ENCODE measurements at places on chromosomes 1 and 21.

DNA sequence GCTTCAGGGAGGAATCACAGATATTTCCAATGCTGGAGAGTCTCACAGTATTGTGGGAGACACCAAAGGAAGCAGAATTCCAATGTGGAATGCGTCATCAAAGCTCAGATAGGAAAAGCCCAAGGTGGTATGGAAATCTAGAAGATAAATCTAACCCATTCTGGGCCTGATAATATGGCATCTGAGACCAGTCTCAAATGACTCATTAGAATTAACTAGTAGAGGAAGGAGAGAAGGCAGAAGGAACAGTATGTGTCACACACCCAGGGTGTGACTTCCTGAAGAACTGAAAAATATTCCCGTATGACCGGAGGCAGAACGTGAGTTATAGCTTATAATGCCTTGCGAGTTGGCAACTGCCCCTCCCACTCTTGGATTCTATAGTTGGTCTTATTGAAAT, 499.2 kb downstream of the PLPP3 start:
- no peak for DNase-seq

GRCh38 chr1:157966031-157966537, 27.4 kb upstream of the KIRREL1 start:
- DNase-seq: no peak

DNA sequence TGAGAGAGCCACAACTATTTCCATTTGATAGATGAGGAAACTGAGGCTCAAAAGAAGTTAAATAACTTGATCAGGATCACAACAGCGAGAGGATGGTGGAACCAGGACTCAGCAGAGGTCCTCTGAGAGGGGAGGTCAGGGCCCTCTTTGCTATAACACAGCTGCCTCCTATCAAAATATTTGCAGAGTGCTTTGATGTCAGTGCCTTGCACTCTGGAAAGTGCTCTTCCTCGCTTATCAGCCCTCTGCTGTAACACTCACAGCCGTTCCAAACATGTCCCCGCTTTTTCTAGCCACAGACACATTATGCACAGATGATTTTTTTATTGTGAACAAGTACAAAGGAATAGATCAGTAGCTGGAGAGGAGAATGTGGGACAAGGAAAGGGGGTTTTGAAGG, 71.8 kb upstream of the ARHGAP29 start:
- DNase-seq: no peak

DNA sequence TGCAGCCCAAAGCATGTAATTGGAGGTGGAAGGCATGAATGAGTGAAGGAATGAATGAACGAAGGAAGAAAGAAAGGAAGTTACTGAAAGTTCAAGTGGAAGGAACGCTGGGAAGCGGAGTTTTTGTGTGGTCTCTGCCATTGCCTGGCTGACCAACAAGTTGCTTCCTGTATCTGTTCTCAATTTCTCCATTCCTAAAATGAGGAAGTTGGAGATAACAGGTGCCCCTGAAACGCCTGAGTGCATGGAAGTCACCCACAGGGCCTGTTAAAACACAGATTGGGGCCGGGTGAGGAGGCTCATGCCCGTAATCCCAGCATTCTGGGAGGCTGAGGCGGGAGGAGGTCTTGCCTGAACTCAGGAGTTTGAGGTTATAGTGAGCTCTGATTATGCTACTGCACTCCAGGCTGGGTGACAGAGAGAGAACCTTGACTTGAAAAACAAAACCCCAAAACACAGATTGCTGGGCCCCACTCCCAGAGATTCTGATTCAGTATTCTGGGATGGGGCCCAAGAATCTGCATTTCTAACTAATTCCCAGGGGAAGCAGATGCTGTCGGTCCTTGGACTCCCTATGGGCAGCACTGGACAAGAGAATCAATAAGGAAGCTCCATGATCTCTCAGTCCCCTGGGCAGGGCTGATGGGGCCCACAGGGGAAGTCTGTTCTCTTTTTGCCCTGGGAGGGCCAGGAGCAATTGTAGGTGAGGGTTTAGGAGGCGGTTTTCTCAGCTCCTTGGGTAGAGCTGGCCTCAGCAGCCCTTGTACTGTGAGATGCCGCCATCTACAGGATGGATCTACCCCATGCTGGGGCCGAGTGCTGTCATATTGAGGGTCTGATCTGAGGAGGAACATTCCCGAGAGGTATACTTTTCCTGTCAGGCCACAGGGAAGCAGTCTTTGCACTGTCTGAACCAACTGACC, 3.3 kb upstream of the CNR2 start:
- DNase-seq: peak; percentile 59

DNA sequence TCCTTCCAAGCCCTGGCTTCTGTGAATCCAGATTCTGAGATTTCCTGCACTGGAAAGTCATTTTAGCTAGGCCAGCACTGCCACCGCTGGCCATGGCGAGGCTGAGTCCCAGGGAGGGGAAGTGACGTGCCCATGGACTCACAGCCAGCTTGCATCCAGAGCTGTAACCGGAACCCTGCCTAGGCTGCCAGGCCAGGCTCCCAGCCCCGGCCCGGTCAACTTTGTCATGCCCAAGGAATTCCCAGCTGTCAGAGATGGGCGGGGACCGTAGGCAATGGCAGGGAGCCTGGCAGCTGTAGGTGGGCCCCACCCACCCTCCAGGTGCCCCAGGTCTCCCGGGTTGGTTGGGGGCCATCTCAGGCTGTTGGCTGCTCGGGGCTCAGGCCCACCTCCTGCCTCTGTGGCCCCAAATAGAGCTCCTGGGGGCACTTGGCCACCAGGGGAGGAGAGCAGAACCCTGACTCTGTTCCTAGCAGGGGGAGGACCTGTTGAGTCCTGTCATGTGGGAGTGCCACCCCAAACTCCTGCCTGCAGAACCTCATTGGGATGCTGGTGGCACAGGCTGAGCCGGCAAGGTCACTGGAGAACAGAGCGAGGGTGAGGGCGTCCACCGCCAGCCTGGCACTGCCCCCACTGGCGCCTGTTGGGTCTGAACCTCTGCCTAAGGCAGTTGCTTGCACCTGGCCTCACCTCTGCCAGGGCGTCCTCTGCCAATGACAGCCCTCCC, 57.8 kb downstream of the FOXO6 start:
- DNase-seq: no peak

DNA sequence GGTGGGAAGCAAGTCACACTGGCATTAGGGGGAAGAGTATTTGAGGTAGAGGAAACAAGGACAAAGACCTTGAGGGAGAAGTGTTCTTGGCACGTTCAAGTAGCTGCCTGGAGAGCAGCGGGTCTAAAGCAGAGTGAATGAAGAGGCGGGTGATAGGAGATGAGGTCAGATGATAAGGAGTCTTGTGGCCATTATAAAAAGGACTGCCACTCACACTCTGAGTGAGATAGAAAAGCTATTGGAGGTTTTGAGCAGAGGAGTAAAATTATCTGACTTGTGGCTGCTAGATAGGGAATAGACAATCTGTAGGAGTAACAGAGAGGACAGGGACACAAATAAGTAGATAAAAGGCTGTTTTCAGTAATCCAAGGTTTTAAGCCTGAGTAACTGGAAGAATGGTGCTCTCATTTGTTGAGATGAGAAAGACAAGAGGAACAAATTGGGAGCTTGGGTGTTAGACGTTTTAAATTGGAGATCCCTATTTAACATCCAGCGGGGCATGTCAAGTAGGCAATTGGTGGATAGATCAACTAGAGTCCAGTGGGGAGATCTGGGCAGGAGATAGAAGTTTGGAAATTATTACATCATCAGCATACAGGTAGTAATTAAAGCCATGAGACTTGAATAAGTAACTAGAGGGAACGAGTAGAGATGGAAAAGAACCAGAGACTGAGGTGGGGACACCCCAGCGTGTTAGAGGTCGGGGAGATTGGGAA, 43.7 kb downstream of the HENMT1 start:
- DNase-seq: no peak

DNA sequence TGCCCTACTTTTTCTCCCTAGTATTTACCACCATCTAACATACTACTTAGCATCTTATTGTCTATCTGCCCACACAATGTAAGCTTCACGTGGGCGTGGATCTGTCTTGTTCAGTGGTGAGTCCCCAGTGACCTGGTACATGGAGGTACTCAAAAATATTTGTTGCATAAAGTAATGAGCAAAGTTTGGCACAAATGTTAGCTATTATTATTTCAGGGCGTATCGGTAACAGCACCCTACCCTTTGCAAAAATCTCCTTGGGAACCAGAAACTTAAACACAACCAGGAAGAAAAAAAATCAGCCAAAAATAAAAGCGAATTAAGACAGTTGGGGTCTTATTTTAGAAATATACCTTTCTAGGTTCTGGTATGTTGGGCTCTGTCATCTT, 454 bp upstream of the NENF start:
- no peak for DNase-seq

GRCh38 chr1:37308031-37308960, 166.1 kb upstream of the ZC3H12A start:
- no peak for DNase-seq

DNA sequence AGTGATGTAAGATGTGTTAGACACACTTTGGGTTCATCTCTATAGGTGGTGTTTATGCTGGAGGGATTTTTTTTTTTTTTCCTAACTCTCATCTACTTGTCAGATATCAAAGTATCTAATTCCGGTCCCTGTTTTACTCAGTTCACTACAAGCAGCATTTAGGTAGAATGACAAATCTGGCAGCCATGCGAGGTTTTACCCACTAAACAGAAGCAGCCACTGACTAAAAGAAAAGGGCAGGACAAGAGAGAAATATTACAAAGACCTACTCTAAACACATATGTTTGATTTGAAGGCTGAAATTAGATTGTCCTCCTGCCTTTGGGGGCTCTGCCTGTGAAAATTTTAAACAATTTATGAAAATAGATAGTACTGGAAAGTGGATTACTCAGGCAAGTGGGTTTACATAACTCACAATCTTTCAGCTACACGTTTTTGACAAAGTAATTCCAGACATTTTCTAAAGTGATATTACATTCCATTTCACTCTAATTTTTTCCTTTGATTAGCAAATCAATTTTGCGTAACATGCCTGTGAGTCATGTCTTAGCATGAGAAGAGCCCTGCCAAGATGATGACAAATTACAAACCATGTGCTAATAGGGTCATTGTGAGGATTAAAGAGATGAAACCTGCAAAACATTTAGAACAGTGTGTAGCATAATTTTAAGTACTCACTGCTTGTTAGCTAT, 172.6 kb downstream of the PLA2G4A start:
- DNase-seq: no peak

- DNase-seq: no peak
Measured at GRCh38 chr1:178344513-178345091, 152.2 kb downstream of the CLEC20A start.

- peak; percentile 43 for DNase-seq
Measured at GRCh38 chr1:210448297-210448892, 119.7 kb downstream of the HHAT start.

DNA sequence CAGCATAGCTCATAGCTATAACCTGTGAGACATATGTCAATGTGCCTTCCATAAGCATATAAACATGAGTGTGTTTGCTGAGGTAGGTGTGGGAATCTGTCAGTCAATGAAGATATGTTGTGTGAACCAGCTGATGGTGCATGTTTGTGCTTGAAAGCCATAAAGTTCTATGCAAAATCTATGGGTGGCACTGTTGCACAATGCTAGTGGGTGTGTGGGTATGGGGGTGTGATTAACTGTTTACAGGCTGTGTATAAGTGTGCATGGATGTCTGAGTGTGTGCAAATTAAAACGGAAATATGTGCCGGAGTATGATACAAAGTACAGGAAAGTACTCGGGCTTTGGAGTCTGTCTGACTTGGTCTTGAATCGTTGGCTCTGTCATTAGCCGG, 1.0 kb upstream of the ATP2B4 start:
- DNase-seq: peak; percentile 38

DNA sequence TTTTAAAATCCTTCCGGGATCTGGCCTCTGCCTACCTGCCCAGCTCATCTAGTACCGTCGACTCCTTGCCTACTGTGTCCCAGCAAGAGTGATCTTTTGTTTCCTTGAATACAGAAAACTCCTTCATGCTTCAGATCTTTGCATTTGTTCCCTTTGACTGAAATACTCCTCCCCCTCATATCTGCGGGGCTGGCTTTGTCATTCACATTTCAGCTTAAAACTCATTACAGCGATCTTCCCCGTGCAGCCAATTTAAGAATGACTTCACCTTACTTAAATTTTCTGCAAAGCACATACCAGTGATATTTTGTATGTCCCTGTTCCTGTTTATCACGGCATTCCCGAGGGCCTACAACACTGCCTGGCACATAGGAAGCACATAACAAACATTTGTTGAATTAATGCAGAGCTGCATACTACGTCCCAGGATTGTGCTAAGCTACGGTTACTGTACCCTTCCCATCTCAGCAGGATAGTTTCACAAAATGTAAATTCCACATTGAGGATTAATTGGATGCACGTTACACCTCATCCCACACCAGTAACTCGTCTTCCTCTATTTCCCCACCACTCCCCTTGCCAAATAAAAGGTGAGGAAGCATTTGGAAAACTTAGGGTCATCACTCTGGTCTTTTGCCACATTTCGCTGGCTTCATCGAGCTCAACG, 837 bp upstream of the DESI2 start:
- no peak for DNase-seq

DNA sequence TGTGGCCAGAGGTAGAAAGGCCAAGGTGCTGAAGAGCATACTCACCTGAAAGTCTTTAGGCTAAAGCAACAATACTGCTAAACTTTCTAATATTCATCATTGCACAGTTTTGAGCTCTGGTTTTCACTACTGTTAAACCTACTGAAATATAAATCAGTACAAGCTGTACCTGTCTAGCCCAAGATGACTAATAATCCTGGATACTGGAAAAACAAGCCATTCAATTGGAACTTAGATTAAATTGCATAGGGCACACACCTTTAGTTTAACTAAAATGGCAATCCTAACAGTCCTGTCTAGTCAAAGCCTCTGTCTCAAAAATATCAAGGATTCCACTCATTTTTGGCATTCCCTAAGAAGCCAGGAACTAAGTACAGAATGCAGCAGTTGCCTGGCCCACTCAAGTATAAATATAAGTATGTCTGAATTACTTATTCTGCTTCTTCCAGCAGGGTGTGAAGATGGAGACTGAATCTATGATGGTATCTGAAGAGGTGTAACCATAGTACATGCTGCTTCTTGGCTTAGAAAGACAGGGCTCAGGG, 3.1 kb downstream of the CHML start:
- no peak for DNase-seq

DNA sequence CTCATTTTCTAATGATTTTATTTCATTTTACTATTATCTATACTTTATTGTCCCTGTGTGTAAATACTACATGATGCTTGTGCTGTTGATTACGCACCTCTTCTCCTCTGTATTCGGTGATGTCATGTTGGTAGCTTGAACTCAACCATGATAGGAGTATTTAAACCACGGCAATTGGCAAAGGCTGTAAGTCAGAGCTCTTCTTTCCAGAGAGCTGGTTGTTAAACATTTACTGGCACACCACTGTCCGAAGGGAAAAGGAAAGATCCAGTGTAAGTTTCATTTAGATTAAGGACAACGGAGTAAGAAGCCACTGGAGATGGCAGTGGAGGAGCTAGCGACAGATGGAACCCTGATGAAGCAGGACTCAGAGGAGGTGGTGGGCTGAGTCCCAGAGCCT, 93.4 kb upstream of the KCNE2 start:
- no peak for DNase-seq

GRCh38 chr1:214420833-214421232, 130.6 kb downstream of the PTPN14 start:
- no peak for DNase-seq

- no peak for DNase-seq
Measured at GRCh38 chr1:90488451-90488850, 228.7 kb downstream of the BARHL2 start.
